ENCODE measurements at places on chromosomes 2 and 18. TPM values are rescaled to one million over a fixed set of nuclear protein-coding genes. Genes with fewer than 3 reads are reported as not detected.

Gene CCDC150
- 7.1 TPM for total RNA-seq

Gene CD226
- total RNA-seq = 2.9 TPM

Gene PXDN
- 210 TPM for total RNA-seq

Gene REG1B
- total RNA-seq = not detected

Gene TEKT4
- total RNA-seq = 0.29 TPM

Gene TSN
- 52.8 TPM for total RNA-seq

Gene PCARE
- 0.18 TPM for total RNA-seq

Gene SULT1C4
- 55.4 TPM for total RNA-seq

Gene SATB2
- 9.1 TPM for total RNA-seq

Gene TEX44
- total RNA-seq = not detected

Gene CROCC2
- total RNA-seq = 0.18 TPM

Gene ANKRD62
- total RNA-seq = not detected

Gene HNRNPLL
- 74.2 TPM for total RNA-seq

Gene MOGAT1
- total RNA-seq = not detected

Gene CUL3
- 55.5 TPM for total RNA-seq

Gene KCNF1
- total RNA-seq = 0.70 TPM

Gene ATP6V1B1
- total RNA-seq = 73.2 TPM

Gene ITGB6
- 21.3 TPM for total RNA-seq

Gene HOXD13
- total RNA-seq = 0.06 TPM

Gene TMEM17
- total RNA-seq = 4.3 TPM

Gene SLC14A1
- 14.9 TPM for total RNA-seq

Gene NT5C1B
- not detected for total RNA-seq

Gene APLF
- 7.3 TPM for total RNA-seq

Gene OR6B2
- total RNA-seq = not detected

Gene PIEZO2
- 31.1 TPM for total RNA-seq

Gene TOGARAM2
- 0.53 TPM for total RNA-seq

Gene TRAPPC12
- total RNA-seq = 127 TPM

Gene MEX3C
- 43.1 TPM for total RNA-seq

Gene TMEM198
- total RNA-seq = 4.6 TPM

Gene ZSWIM2
- not detected for total RNA-seq

Gene FLACC1
- total RNA-seq = 3.5 TPM

Gene GTF3C2
- total RNA-seq = 47.6 TPM

Gene SERPINB2
- 0.99 TPM for total RNA-seq

Gene CTLA4
- 0.29 TPM for total RNA-seq

Gene CHST9
- 1.6 TPM for total RNA-seq

Gene CSRNP3
- 12.8 TPM for total RNA-seq

Measured in metanephros (tissue), 2 donors.